ENCODE measurements at places on chromosomes 6 and 20.
A peak's percentile ranks its signal among the peaks of the same experiment; 100 is the strongest.

- no peak for DNase-seq
These were observed 191.6 kb downstream of the DST start for GRCh38 chr6:56450882-56451739.

GRCh38 chr20:18055261-18055660 is 2.5 kb downstream of the OVOL2 start:
- DNase-seq, result no peak

- no peak for DNase-seq
These were observed 535 bp downstream of the CCN5 start for GRCh38 chr20:44715499-44716308.

DNA sequence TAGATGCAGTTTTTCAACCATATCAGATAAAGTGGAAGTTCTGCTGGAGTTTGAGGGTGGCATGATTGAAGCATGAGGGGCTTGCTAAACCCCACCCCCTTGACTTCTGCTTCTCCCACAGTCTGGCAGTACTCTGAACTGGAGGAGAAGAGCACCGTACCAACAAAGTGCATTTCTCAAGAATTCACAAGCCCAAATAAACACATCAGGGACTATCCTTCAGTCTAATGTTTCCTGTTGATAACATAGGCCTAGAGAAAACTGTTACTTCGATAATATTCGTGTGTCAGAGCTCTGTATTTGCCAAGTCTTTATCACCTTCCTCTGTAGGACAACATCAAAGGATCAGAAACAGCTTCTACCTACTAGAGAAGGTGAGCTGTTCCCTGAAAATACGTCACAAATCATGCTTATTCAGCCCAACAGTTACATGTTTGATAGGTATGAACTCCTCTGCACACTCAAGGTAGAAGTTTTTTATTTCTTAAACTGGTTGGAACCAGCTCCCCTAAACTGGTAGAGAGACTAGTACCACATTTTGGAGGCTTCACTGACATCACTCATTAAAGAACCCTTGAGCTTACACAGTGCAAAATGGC is 153.2 kb upstream of the PRND start:
- DNase-seq, result no peak

DNA sequence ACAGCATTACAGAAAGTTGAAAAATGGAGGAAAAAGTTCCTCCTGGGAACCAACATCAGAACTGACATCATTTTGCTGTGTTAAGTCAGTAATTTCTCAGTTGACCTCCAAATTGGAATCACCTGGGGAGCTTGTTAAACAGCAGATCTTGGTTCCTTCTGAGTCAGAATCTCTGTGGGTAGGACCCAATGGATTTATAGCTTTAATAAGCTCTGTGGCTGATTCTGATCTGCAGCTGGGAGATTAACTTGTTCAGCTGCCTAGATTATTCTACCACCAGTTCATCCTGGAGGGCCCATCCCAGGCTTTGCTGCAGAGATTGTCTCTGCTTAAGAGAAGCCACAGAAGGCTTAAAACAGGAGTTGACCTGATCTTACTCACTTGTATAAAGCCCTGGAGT is 90.7 kb upstream of the POPDC3 start:
- DNase-seq, result no peak

DNA sequence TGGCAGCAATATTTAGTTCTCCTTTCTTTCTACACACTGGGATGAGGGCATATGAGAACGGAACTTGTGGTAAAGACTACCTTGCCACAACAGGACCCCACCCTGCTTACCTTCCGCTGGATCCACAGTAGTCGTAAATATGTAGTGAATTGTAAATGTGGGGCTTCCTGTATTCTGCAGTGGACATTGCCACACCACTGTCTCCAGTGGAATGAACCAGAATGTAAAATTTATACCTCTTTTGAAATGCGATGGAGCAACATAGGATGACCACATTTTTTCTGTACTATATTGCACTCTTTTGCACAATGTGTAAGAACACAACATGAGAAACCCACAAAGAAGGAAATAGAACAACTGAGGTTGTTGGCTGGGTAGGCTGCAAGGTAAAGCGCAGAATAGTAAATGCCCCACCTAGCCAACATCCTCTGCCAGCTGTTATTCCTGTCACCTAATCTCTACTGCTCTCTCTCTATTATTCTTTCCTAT is 16.1 kb upstream of the RIPOR2 start:
- no peak for DNase-seq

DNA sequence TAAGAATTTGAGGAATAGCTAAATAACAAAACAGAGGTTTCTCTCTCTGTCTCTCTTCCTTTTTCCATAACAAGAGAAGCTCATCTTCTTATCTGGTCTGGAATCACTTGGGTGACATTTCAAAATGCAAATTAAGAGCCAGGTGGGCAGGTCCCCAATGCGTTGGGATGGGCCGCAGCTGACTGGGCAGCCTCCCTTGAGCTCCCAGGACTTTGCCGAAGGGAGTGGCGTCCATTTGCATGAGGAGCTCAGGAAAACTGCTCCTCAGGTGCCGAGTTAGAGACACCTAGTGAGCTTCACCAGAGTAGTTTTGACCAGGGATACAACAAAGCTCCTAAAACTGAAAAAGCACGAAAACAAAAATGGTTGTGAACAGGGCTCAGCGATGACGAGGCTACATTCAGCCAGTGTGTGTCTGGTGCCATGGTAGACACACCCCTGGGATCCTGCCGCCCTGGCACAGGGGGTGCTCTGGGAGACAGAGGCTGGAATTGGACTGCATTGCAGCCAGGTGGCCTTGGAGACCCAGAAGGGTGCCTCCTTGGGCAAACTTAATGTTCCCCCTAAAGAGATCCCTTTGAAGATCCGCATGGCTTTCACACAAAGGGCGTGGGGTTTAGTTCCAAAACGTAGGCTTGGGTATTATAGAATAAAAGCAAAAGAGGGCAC is 13.5 kb upstream of the SERPINB6 start:
- no peak for DNase-seq

- no peak for DNase-seq
These were observed 137.7 kb downstream of the TRIM27 start for GRCh38 chr6:28785962-28786679.

- no peak for DNase-seq
These were observed 78.5 kb upstream of the FRMD1 start for GRCh38 chr6:168157272-168158212.

- DNase-seq, result no peak
These were observed 111.3 kb downstream of the ZDHHC14 start for GRCh38 chr6:157492249-157492648.

DNA sequence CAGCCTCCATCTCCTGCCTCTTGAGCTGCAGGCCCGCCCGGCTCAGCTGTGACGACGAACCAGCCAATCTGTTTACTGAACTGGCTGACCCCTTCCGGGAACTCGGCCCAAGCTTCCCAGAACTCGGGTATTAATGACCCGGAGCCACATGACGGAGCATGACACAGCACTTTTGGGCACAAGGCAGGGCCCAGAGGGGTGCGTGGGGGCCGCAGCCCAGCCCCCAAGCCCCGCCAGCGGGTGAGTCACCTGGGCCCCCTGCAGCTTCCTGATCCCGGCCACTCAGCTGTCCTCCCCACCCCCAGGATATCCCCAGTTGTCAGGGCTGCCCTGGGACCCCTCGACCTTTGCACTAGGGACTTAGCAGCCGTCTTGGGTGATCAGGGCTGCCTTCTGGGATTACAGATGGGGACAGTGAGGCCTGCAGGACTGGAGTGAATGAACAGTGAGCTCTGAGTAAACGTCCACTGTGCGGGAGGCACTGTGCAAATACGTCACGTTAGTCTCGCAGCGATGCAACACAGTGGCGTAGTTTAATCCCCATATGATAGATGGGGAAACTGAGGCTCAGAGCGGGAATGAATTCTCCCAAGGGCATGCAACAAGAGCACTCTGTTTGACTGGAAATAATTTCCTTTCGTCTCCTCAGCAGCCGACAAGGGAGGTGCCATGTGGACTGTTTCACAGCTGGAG is 102.1 kb downstream of the CEBPB start:
- peak; percentile 40 for DNase-seq

GRCh38 chr6:158040804-158041347 is 59.2 kb downstream of the SYNJ2 start:
- no peak for DNase-seq

GRCh38 chr6:32943864-32944649 is 3.2 kb upstream of the HLA-DMB start:
- DNase-seq, result peak; percentile 34

DNA sequence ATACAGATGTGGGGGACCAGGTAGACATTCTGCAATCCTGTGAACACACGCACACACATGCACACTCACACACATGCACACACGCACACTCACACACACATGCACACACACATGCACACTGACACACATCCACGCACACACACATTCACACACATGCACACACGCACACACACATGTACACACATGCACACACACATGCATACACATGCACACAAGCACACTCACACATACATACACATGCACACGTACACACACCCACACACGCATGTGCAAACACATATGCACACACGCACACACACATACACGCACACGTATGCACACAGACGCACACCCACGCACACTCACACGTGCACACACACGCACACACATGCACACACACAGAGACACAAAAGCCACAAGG is 14.3 kb upstream of the GGTLC1 start:
- no peak for DNase-seq

DNA sequence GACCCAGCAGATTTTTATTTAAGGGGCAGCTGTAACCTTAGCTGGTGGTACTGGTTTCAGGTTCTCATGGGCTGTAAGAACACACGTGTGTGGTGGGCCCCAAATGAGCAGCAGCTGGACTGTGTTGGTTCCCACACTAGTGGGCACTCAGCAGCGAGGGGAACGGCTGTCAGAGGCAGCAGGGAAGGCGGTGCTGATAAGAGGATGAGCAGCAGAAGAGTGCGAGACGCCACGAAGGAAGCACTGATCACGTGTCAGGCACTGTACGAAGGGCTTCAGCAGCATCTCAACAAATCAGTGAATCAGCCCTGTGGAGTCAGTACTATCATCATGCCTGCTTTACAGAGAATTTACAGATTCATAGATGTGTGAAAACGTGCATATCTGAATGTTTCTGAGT is 41.0 kb upstream of the EMILIN3 start:
- DNase-seq, result no peak

DNA sequence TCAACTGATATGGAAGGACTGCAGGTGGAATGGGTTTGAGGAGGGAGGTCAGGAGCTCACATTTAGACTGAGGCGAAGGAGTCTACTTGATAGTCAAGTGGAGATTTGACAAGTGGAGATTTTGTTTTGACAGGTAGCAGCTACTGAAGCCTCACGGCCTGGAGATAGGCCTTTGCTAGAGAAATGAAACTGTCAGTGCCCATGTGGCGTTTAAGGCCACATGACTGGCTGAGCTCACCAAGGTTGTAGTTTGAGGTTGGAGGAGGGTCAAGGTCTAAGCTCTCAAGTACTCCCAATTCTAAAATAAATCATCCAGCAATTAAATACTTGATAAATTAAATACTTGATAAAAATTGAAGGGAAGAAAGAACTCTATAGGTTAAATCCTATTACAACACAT is 80.1 kb upstream of the C6orf118 start:
- no peak for DNase-seq

DNA sequence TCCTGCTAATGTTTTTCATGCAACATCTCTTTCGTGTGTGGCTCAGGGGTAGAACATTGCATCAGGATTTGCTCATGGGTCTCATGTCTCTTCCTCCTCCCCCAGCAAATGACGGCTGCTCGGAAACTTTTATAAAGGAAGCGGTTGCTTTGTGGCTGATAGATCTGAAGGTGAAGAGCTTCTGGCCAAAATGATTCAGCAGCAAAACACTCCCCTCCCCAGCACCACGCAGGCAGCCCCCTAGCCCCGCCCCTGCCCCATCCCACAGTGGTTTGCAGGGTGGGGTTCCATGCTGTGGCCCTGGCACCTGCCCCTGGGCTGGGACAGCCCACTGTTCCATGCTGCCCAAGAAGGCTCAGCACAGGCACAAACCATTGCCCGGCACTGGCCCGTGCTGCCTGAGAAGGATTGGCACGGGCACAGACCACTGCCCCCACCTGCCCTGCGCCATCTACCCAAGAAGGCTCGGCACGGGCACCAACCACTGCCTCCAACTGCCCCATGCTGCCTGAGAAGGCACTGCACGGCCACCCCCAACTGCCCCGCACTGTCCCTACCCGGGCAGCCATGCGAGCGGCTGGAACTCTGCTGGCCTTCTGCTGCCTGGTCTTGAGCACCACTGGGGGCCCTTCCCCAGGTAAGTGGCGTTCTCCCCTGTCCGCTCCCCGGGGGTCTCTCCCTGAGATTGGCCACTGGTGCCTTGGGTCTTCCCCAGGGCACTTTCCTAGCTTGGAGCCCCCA is at the start of gene CST7:
TSS of gene CST7 (plus strand) at position 331 of the 741 bp plus-strand sequence. CDS start at position 568, 237 bp downstream.
- peak; percentile 85 for DNase-seq

DNA sequence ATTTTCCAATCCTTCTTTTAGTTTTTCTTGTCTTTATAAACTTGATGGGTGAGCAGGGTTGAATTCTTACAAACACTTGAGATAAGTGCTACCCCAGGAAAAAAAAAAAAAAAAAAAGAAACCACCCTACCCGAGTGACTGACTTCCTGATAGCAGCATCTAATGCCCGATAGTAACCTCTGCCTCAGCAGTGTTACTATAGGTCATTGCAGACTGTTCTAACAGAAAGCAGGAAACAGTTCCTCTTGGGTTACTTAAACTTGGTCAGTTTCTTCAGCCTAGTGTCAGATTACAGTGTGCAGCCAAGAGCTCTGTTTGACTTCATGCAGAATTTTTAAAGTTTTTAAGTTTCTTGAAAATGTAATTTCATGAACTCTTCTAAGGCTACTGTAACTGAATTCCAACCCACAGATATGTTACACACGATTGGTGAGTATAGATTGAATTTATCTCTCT is 2.1 kb downstream of the MYLIP start:
- peak; percentile 30 for DNase-seq

DNA sequence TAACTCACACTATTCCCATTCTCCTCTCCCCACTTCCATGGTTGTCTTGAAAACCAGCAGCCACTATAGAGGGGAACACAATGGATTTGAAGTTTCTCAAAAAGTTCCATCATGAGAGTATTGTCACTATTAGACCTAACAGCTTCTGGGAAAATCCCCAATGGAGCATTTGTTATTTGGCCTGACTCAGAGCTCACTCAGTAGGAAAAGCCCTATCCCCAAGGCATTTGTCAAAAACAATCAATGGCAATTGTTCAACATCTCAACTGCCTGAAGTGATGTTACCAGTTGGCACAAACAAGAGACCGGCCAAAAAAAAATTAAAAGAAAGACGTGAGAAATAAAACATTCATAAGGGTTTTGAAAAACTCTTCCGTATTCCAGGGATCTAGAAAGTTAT is 98.8 kb downstream of the MYLK4 start:
- no peak for DNase-seq

GRCh38 chr6:21051777-21052176 is 517.5 kb downstream of the CDKAL1 start:
- no peak for DNase-seq

DNA sequence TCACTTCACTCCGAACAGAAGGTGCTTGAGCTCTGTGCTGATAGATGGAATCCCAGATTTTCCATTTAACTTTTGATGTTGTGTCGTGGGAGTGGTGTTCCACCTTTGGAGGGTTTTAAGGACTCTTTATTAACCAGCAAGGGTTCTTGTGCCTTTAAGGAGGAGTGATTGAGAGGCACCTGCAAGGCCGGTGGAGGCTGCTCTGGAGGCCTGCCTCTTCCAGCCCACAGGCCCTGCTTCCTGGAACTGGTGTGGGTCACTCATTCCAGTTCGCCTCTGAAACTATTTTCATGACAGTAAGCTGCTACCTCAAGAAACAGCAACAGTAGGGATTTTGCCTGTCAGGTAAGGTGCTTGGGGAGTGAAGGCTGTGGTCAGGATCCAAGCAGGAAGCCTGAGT is 58.8 kb upstream of the APCDD1L start:
- no peak for DNase-seq
